ENCODE measurements at places on chromosomes 1 and 21. TPM values are rescaled to one million over a fixed set of nuclear protein-coding genes. Genes with fewer than 3 reads are reported as not detected.

Gene ANKRD35
- 1.3 TPM for total RNA-seq

Gene CPT2
- 12.5 TPM for total RNA-seq

Gene LIPI
- total RNA-seq = not detected

Gene C1orf226
- total RNA-seq = 4.5 TPM

Gene ADGRL2
- total RNA-seq = 57.7 TPM

Gene VANGL1
- 15.5 TPM for total RNA-seq

Gene ZBTB8OS
- 37.9 TPM for total RNA-seq

Gene LCE2C
- total RNA-seq = not detected

Gene CCDC17
- 0.10 TPM for total RNA-seq
